Cardiac septum (tissue), 1 donor: ENCODE measurements at places on chromosomes 13 and 19. TPM values are rescaled to one million over a fixed set of nuclear protein-coding genes. Genes with fewer than 3 reads are reported as not detected.

IGSF23 gene
- not detected for total RNA-seq

RINL gene
- total RNA-seq = 2.0 TPM

FOXA3 gene
- total RNA-seq = not detected

TMEM145 gene
- 0.24 TPM for total RNA-seq

PGLYRP1 gene
- total RNA-seq = 0.59 TPM

ATP4B gene
- total RNA-seq = not detected

PSG2 gene
- not detected for total RNA-seq

CEACAM5 gene
- total RNA-seq = 0.19 TPM

ZNF575 gene
- 1.7 TPM for total RNA-seq

GNA15 gene
- 1.9 TPM for total RNA-seq

PCDH20 gene
- 6.4 TPM for total RNA-seq

PRR22 gene
- 1.3 TPM for total RNA-seq

MYH14 gene
- total RNA-seq = 85.4 TPM

ZNF709 gene
- 0.94 TPM for total RNA-seq

GRCh38 chr13:112217431-112217830, 150.5 kb downstream of the SOX1 start:
- no peak for DNase-seq

GRCh38 chr13:23770973-23771372, 118.2 kb downstream of the MIPEP start:
- no peak for DNase-seq

GRCh38 chr19:28744943-28745342, 468.0 kb downstream of the UQCRFS1 start:
- no peak for DNase-seq

DNA sequence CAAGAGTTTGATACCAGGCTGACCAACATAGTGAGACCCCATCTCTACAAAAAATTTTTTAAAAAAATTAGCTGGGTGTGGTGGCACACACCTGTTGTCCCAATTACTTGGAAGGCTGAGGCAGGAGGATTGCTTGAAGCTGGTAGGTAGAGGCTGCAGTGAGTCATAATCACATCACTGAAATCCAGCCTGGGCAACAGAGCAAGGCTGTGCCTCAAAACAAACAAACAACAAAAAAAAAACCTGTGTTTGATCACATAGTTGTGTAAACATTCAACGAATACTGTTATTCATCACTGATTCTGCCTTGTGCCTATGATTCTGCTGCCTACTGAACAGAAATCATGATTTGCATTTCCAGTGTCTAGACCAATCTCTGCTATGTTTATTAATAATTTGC, 134.0 kb downstream of the TBC1D4 start:
- DNase-seq = no peak

DNA sequence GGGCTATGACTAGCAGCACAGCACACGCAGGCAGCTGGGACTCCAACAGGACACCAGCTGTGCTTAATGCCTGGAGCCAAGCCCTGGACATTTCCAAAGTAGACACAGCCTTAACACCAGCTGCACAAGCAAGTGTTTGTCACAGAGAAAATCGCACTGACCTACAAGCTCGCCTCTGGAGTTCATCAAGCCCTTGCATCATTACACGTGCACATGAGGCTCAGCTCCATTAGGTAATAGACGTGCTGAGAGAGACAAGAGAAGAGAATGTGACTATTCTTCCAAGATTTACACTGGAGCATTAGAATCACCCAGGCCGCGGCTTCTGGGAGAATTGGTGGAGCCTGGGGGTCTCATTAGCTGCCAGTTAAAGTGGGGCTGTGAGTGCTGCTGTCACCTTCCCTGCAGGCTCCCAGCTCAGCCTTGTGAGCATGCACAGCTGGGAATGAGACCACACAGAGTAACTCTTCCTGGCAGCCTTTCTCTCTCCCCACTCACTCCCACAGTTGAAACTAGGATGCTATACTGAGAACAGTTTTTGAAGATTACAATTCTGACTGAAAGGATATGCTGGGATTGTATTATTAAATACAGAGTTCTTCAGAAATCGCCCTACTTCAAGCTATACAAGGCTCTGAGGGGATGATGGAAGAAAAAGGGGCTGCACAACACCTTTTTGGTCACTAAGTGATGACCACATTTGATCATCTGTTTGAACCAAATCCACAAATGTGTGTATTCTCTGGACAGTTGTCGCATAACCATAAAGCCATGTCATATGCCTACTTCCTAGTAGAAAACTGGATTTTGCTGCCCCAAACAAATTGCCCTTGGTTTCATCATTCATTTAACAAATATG, 10.5 kb downstream of the STOML3 start:
- DNase-seq = no peak

DNA sequence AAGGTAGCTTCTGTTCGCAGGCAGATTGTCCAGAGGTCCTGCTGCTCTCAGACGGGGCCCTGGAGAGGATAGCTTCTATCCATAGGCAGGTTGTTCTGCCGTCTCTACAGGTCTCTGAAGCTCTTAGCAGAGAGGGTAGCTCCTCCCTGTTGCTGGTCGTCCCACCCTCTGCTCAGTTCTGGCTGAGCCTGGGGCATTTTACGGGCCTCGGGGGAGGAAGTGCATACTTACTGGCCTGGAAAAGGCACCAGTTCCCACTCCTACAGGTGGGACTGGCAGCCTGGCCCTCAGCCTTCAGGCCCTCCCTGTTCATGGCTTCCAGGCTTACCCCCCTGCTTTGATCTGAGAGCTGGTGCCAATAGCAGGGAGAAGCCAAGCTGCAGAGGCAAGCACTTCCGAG, 42.3 kb downstream of the USPL1 start:
- DNase-seq = no peak

- no peak for DNase-seq
Observed at GRCh38 chr19:52191951-52192350, 2.1 kb downstream of the PPP2R1A start.

DNA sequence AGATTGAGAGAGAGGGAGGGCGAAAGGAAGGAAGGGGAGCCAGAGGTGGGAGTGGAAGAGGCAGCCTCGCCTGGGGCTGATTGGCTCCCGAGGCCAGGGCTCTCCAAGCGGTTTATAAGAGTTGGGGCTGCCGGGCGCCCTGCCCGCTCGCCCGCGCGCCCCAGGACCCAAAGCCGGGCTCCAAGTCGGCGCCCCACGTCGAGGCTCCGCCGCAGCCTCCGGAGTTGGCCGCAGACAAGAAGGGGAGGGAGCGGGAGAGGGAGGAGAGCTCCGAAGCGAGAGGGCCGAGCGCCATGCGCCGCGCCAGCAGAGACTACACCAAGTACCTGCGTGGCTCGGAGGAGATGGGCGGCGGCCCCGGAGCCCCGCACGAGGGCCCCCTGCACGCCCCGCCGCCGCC, at the start of gene TNFSF11:
TNFSF11 (plus strand) TSS at position 142 of the 400 bp plus-strand sequence; CDS start at position 294, 152 bp downstream.
- no peak for DNase-seq

- no peak for DNase-seq
Observed at GRCh38 chr19:771332-771785, 20.4 kb downstream of the MISP start.

GRCh38 chr13:40549500-40550094, 116.8 kb downstream of the FOXO1 start:
- no peak for DNase-seq

- no peak for DNase-seq
Observed at GRCh38 chr13:71801165-71801760, 65.7 kb downstream of the DACH1 start.

GRCh38 chr13:52713894-52714293, 25.7 kb downstream of the CNMD start:
- no peak for DNase-seq

DNA sequence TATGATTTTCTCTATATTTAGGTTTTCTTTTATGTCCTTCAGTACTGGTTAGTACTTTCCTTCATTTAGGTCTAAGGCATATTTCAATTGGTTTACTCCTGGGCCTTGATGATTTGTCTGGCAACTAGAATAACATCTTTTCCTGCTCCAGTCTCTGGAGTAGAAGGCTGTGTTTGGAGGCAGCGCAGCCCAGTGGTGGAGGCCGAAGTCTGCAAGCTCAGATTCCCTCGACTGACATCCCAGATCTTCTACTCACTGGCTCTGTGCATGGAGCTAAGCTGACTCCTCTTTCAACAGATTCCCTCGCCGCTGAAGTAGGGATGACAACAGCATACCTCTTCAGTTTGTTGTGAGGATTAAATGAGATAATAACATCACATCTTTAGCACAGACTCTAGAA, 141.0 kb downstream of the RAP2A start:
- DNase-seq = no peak

DNA sequence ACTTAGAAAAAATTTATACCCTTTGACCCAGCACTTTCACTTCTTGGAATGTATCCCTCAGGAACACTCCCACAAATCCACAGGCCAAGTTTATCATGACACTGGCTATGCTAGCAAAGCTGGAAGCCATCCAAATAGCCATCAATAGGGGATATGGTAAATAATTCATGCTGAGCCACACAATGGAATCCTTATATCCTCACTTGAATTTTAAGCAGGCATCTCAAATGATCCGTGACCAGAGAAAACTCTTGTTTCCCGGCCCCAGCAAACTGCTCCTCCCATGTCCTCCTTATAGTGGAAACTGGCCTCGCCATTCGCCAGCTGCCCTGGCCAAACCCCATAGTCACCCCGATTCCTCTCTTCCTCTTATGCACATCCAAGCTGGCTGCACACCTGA, 37.6 kb downstream of the GRIK5 start:
- DNase-seq = no peak

GRCh38 chr13:28347456-28348371, 147.2 kb downstream of the FLT1 start:
- no peak for DNase-seq

- DNase-seq = no peak
Observed at GRCh38 chr19:42276284-42276683, 7.2 kb downstream of the CIC start.

DNA sequence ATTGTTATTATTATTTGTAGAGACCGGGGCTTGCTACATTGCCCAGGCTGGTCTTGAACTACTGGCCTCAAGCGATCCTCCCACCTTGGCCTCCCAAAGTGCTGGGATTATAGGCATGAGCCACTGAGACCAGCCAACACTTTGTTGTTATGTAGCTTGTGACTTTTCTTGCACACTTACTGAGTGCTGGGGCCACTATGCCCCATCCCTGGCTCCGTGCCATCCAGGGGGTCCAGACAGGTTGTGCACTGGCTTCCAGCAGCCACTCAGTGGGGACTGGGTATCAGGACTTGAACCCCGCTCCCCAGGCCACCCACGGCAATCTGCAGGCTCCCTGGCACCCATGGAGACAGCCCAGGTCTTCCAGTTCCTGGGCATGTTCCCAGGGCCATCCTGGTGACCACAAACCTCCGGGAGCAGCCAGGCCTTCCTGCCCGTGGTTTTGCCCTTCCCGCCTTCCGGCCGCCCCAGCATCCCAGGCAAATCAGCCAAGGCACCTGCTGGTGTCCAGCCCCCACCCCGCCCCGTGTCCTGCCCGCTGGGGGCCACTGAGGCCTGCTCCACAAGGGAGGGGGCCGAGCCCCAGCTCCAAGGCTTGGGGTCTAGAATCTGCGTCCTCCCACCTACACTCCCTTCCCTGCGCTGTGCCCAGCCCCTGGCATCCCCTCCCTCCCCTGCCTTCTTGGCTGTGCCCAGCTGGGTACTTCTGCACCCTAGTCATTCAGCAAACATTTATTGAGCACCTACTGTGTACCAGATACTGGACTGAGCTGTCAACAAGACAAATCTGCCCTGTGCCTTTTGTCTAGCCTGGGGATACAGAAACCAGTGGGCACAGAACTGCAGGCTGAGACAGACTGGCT, 23.7 kb upstream of the SEMA6B start:
- DNase-seq = no peak

DNA sequence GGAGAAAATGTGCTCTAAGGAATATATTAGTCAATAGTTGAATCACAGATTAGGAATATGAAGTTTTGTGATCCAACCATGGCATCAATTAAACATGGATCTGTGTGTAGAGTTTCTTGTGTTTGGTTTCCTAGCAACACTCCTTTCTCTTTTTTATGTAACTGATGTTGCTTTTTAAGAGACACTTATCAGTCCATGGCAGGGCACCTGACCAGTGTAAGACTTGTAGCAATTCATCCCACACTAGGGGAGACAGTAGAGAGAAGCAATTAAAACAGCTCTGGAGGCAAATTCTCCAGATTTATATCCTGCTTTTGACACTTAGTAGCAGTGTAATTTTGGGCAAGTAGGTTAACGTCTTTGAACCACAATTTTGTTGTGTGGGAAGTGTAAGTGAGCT, 1229.0 kb downstream of the PCDH9 start:
- DNase-seq = no peak

DNA sequence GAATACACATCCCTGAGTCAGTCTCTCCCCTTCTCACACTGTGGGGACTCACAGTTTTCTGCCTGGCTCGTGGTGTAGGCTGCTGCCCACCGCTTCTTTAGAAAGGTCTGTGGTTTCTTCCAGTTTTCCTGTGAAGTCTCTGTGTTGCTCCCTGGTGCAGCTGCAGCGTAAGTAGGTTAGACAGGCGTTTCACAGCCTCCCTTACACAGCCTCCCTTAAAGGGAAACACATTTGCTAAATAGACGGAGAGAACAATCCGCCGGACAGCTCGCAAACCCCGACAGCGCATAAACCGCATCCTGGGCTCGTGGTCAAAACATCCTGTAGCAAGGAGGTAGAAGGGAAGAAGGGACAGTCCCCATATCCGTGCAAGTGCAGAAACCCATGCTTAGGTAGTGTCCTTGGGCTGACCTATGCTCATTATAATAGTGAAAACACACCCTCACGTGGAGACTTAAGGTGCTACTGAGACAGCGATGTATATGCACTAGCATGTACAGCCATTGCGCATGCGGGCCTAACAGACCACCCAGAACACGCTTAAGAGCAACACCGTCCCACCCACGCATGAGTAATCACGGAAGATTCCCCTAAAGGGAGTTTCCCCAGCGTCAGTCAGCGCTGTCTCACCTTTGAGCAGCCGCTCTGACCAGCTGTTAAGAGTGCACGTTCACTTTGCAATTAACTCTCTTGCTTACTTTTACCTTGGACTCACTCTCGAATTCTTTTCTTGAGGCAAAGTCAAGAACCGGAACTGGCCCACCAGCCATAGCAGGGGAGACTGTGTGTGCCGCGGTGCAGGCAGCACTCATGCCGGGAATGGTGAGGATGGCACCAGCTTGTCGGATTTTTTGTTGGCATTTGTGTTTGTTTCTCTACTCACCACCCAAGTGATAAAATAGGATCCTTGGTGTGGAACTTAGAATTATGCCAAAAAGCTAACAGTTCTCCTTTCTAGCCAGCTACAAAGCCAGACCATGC, 16.6 kb downstream of the SIGLEC8 start:
- DNase-seq = no peak

DNA sequence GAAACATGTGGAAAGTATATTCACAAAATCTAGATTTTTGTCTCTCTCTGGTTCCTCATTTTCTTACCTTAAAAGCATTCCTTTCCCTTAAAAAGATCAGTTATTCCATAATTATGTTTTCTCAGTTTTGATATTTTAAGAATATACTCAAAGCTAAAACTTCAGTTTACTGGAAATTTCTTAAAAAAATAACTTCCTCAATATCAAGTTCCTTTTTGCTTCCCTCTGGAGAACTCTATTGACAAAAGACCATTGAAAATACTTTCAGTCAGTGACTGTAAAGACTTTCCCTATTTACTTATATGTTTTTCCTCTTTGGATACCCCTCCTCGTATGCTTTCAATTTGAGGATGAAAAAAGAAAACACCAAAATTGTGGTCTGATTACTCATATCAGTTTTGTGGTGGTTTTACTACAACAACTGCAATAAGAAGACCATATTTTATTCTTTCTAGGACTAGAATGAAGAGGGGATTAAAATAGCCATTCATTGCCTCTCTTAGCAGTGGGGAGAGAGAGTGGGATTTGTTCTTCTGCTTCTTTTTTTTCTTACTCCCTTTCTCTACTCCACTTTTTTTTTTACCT, 113.2 kb downstream of the ESD start:
- DNase-seq = no peak
